Head of caudate nucleus (tissue), 42 donors: ENCODE measurements at places on chromosomes 11 and 22.
A peak's percentile ranks its signal among the peaks of the same experiment; 100 is the strongest.

DNA sequence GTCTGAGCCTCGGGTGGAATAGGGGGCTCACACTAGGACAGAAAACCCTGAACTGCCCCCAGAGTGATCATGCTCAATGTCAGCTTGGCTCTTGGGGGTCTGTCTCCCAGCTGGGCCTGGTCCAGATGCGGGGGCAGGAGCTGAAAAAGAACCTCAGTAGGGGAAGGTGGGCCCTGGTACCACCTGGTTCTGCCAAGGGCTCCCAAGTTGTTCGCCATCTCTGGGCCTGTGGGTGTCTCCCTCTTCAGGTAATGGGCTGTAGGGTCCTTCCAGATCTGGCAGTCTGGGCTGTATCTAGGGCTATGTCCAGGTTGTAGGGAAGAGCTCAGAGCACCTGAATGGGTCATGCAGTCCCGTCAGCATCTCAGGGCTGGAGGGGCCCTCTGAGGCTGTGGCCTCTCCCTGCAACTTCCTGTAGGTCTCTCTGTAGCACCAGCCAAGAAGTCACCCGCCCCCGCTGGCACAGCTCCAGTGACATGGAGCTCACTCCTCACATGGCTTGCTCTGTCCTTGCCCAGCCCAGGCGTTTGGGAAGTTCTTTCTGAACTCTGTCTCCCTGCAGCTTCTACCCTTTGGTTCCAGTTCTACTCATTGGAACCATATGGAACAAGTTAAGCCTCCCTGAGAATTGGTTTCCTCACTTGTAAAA, 33.0 kb upstream of the SOX10 start:
- DNase-seq, result peak; percentile 91

DNA sequence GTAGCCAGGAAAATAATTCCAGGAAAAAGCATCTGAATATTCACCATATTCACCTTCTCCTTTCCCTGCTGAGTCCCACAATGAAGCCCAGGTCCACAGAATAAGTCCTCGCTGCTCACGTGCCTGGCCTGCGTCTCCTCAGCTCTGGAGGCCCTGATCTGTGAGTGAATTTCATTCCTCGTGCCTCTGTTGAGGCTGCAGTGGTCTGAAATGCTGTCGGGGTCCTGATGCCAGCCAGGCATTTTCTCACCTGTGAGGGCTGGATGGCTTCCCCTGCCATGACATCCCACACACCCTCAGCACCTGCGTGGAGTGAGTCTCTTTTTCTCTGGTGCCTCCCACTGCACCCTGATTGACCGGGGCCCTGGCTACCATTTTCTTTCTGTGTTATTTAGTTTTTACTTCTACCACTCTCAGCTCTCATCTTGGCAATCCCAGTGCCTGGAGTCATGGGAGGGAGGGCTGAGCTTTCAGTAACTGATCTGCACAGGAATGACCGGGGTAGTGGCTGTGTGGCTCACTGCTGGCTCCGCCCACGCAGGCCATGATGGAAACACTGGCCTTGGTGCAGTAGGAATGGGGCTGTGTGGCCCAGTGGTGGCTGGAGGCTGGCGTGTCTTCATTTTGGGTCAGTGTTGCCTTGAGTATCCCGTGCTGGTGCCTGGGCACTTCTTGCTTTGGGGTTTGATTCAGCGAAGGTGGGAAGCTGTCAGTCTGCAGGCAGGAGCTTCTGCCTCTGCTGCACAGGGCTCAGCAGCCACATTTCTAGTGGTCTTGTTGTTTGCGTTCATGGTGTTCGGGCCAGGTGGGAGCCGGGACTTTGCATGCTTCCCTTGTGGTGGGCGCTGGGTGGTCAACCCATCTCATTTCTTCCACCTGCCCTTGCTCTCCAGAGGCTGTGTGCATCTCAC, 807.2 kb downstream of the TBC1D22A start:
- DNase-seq, result no peak

- peak; percentile 22 for DNase-seq
Observed at GRCh38 chr11:613369-613968, 2.3 kb downstream of the IRF7 start.

DNA sequence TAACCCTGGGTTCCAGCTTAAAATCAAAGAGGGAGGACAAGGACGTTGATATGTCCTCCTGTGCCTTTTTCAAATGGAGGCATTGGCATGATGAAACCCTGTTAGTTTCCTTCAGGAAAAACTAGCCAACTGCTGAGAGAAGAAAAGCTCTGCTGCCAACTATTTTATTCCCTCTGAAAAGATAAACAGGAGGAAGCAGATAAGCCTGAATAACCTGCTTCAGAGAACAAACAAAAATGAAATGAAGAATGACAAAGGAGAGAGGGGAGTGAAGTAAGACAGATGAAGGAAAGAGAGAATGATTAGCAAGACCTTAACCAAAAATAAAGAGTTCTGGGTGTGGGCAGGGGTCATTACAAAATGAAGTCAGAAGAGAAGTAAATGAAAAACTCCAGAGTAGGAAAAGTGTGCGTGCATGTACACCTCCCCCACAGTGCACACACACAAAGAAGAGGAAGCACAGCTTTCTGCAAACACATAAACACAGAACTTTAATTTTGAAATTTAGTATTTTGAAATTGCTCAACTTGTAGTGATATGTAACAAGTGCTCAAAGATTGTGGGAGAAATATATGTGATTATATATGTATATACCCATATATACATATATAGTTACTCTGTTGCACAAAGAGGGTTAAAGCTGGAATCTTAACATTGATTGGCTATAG, 332.2 kb downstream of the LUZP2 start:
- DNase-seq, result no peak

- DNase-seq, result no peak
Observed at GRCh38 chr11:17822401-17822781, 87.8 kb downstream of the KCNC1 start.

DNA sequence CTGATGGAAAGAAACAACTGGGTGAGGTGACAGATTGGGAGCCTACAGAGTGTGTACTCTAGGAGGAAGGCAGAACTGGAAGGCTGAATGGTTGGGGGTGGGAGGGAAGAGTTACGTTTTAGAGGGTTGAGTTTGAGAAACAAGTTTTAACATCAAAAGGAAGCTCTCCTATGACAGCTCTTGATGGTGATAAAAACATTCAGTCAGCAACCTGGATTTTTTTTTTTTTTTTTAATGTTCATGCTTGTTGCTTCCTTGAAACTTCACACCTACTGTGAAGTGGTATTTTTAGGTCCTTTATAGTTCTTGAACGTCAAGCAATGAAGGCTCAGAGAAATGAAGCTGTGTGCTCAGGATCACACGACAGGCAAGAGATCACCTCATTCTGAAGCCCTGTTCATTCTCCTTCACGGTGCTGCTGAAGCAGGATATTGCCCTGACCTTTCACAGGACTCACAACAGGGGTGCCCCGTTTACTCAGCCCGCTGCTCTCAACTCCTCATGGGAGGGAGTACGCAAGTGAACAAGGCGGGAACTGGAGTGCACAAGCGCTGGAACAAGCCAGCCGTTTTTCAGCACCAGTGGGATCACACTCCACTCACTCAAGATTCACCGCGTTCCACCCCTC, 1.6 kb upstream of the TMEM109 start:
- no peak for DNase-seq
